ENCODE measurements at places on chromosomes 11 and 22. TPM values are rescaled to one million over a fixed set of nuclear protein-coding genes. Genes with fewer than 3 reads are reported as not detected.
A peak's percentile ranks its signal among the peaks of the same experiment; 100 is the strongest.

The TRIM21 gene
- total RNA-seq: 31.1 TPM

- DNase-seq: no peak
These were observed 70.8 kb upstream of the MYOD1 start for GRCh38 chr11:17648528-17648927.

The CCDC87 gene
- 0.94 TPM for total RNA-seq

DNA sequence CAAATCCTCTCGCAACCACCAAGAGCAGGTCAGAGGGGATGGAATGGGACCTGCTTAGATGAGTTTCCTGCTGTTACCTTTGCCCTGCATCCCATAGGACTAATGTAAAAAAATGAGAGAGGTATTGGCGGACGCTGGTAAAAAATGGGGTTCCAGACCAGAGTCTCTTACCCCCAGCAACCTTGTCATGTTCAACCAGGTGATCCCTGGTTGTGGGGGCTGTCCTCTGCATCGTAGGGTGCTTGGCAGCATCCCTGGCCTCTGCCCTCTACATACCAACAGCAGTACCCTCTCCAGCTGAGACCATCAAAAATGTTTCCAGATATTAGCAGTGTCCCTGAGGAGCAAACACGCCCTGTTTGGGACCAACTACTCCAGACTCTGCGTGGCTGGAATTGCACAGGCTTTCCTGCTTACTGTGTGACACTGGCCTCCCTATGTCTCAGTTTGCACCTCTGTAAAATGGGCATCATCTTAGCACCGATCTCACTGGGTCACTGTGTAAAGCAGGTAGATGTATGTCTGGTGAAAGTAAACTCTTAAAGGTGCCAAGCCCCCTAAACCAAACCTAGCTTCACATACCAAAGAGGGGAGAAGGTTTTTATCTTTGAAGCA lies 1.5 kb downstream of the APOL6 start:
- DNase-seq: peak; percentile 36

The OR6T1 gene
- total RNA-seq: not detected

The ANKK1 gene
- 0.36 TPM for total RNA-seq

The RFPL1 gene
- not detected for total RNA-seq

- DNase-seq: no peak
These were observed 42.1 kb downstream of the SCUBE1 start for GRCh38 chr22:43300891-43301676.

The UCP3 gene
- total RNA-seq: 2.4 TPM
